Mesenteric fat pad (tissue), 1 donor: ENCODE measurements at places on chromosomes 1 and 21. TPM values are rescaled to one million over a fixed set of nuclear protein-coding genes. Genes with fewer than 3 reads are reported as not detected.

The CYP4B1 gene
- 106 TPM for total RNA-seq

The MYBPH gene
- total RNA-seq: 0.22 TPM

The GBP4 gene
- total RNA-seq: 9.7 TPM

The LCE2B gene
- not detected for total RNA-seq

The TMEM200B gene
- total RNA-seq: 15.1 TPM

The RUNX3 gene
- 3.4 TPM for total RNA-seq

The CA6 gene
- not detected for total RNA-seq
